ENCODE measurements at places on chromosomes 5 and 9. TPM values are rescaled to one million over a fixed set of nuclear protein-coding genes. Genes with fewer than 3 reads are reported as not detected.
A peak's percentile ranks its signal among the peaks of the same experiment; 100 is the strongest.

- no peak for DNase-seq
These were observed 14.5 kb downstream of the ANP32B start for GRCh38 chr9:97997330-97998276.

GRCh38 chr9:3008091-3008490 lies 164.2 kb upstream of the PUM3 start:
- DNase-seq, result no peak

DNA sequence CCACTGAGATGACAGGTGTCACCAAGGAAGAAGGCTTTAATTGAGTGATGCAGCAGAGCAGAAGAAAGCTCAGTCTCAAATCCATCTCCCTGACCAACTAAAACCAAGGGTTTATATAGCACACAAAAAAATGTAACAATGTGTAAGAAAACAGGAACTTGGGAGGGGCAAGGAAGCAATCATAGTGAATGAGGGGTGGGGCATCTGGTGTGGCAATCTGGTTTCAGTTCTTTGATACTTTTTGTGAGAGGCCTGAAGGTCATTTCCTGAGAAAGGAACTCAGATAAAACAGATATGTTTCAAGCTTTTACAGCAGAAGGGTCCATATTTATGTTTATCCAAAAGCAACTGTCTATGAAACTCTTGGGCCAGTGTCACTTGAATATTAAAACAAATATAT lies 19.7 kb downstream of the CD180 start:
- DNase-seq, result no peak

- DNase-seq, result no peak
These were observed 55.1 kb upstream of the SLC1A1 start for GRCh38 chr9:4435197-4435596.

SURF4 gene
- 70.0 TPM for total RNA-seq

DNA sequence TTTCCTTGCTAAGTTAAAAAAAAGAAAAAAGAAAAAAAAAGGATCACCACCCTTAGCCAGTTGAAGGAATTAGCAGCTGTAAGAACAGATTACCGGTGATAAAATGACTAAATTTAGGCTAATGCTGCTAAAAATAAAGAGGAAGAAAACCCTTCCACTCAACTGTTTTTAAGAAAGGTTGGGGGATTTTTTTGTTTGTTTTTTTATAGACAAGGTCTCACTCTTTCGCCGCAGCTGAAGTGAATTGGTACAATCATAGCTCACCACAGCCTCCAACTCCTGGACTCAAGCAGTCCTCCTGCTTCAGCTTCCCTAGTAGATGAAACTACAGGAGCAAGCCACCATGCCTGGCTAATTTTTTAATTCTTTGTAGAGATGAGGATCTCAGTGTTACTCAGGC lies 101.7 kb downstream of the SNCAIP start:
- DNase-seq, result no peak

CERCAM gene
- total RNA-seq, result 1.7 TPM

GRCh38 chr9:98075332-98075805 lies 18.8 kb downstream of the NANS start:
- no peak for DNase-seq

ARHGEF39 gene
- total RNA-seq, result 0.29 TPM

DNA sequence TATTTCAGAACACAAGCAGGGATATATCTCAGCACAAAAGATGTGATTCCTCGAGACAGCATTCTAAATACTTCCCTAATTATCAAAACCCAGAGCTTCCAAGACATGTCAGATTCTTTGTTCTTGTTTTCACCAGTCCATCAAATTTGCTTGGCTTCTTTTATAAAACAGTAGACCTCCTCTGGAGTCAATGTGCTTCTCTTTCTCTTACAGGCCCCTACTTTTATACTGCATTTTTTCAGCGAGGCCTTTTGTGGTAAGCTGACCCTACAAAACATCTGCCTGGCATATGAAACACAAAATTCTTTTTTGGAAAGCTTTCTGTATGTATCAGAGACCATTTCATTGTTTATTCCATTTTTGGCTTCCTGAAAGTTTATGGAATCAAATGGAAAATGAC lies 81.8 kb downstream of the ARSB start:
- no peak for DNase-seq

GRCh38 chr9:135664266-135664665 lies 1.2 kb downstream of the LCN9 start:
- no peak for DNase-seq

HTR4 gene
- total RNA-seq, result not detected

CPLANE1 gene
- total RNA-seq, result 10.0 TPM

GRCh38 chr9:91159664-91160121 lies 202.0 kb downstream of the AUH start:
- no peak for DNase-seq

SOX30 gene
- total RNA-seq, result 0.14 TPM

GRCh38 chr5:93249651-93250289 lies 331.2 kb downstream of the NR2F1-AS1 start:
- no peak for DNase-seq

CDC14B gene
- total RNA-seq, result 10.4 TPM

ASTN2 gene
- total RNA-seq, result 2.9 TPM

- DNase-seq, result no peak
These were observed 125.3 kb downstream of the SLC24A2 start for GRCh38 chr9:19663570-19663969.

DNA sequence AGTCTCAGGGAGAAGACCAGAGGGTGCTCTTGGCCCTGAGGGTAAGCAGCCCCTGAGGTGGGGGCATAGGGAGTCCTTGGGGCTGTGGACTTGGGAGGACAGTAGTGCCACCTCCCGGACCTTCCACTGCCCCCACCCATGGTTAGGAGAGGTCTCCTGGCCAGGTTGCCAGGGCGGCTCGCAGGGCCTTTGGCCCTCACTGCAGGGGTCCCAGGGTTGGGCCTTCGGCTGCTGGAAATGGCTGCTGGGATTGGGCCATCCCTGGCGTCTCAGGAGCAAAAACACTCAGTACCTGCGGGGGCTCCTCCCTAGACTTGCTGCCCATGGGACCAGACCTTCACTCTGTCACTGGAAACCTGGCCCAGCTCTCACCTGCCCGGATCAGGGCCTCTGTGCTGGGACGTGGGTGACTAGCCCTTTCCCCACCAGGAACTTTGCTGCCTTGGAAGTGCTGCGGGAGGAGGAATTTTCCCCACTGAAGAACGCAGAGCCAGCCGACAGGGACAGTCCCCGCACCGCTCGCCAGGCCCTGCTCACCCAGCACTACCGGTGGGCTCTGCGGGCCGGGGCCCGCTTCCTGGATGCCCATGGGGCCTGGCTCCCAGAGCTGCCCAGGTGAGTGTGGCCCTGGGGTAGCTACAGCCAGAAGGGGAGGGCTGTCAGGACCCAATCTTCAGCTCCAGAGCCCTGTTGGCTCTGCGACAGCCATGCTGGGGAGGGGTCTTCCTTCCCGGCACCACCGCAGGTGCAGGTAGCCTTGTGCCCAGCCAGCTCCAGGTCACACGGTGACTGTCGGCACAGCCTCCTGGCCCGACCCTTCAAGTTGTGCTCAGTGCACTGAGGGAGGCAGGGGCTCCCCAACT lies 3.2 kb downstream of the UAP1L1 start:
- no peak for DNase-seq

DNA sequence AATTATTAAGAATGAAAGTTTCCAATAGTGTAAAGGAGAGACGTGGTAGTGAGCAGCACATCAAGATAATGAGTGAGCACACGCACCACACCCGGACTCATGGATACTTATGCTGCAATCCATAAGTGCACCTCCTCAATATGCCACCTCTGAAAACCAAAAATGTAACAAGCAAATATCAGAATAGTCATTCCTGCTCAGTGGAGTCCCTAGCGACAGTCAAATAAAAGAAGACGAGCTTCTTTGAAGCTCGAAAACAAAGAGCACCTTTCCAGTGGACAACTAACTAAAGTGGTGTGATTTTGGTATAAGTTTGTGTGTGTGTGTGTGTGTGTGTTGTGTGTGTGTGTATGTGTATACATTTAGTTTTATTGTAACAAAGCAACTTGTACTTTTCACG lies 241.3 kb downstream of the DEPDC1B start:
- no peak for DNase-seq

DNA sequence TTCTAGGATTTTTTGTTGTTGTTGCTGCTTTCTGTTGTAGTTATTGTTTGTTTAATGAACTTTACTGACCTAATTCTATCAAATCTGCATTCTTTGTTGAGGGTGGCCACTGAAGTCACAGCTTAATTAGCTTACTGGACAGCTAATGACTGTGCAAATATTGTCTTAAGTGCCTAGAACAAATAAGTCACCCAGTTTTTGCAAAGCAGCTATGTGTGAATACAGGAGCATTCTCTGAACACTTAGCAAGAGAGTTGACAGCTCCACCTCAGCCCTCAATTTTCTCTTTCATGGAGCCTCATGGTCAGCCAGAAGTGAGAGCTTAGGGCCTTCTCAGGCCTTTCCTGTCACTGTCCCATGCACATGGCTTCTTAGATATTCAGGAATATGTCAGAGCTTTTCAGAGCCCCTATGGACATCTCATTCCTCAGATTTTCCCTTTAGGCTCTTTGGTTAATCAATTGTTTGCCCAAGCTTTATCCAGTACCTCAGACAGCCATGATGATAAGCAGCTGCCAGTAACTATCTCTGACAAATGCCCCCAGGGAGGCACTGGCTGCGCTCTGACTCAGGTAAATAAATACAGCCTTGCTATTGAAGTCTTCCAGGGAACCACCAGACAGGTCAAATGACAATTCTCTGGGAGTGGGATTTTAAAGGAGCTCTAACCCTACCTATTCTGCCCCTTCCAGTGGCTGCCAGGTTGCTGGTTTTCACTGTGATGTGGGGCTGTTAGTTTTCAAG lies 241.4 kb upstream of the IL12B start:
- no peak for DNase-seq

DNA sequence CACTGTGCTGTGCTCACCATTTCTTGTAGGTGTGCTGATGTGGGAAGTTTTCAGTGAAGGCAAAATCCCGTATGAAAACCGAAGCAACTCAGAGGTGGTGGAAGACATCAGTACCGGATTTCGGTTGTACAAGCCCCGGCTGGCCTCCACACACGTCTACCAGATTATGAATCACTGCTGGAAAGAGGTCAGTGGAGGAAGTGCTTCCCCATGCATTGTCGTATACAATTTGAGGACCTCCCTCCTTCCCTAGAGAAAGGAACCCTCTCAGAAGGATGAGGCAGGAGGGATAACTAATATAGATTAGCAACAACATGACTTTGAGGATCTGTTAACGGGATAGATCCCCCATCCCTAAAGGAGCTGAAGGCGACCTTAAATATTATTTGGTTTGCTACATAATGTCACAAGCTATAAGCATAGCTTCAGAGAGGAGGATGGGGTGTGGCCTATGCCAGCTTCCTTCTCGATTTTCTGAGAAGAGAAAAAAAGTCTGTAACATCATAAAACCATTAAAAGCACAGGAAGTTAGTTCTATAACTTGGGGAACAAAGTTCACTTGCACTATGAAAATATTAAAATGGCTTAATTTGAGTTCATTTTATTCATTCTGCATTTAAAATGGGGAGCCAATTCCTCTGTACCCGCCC lies 17.0 kb upstream of the CYFIP2 start:
- peak; percentile 43 for DNase-seq

GPR151 gene
- not detected for total RNA-seq

NUTM2G gene
- total RNA-seq, result not detected

DNA sequence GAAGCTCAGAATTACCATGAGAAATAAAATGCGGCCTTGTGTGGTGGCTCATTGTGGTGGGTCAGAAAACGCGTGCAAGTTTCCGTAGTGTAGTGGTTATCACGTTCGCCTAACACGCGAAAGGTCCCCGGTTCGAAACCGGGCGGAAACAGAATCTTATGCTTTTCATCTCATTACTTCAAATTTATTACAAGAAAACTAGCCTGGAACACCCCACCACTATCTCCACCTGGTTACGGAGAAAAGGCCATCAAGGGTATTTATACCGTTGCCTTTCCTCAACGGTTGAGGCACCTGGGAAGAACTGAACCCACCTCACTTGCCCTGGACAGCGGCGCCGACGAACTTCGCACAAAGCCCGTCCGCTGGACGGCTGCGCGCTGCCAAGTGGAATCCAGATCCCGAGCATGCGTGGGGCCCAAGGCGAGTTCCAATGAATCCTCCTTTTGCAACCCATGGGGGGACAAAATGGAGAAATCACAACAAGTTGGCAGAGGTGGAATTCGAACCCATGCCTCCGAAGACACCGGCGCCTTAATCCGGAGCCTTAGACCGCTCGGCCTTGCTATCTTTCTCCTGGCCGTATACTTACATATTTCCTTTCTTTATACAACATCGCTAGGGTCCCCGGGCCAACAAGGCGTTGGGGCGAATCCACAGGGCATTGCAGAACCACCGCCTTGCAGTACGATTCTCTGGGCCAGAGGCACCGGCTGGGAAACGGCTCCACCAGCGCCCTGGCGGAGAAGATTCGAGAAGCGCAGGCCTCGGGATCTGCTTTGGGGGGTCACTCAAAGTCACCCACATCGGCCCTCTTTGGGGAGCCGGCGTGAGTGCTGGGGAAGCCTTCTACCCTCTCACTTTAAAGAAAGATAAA lies 16.9 kb downstream of the OR2V2 start:
- no peak for DNase-seq

Data from naive thymus-derived CD8-positive, alpha-beta T cell (primary cell).